ENCODE measurements at places on chromosomes 2 and 18. TPM values are rescaled to one million over a fixed set of nuclear protein-coding genes. Genes with fewer than 3 reads are reported as not detected.

- DNase-seq, result no peak
- H3K27me3 ChIP-seq, result no peaks in the 10 kb centered on the region
- H3K4me1 ChIP-seq, result no peaks in the 10 kb centered on the region
- no peaks in the 10 kb centered on the region for H3K36me3 ChIP-seq
- H3K4me3 ChIP-seq, result no peak overlapping the region
Observed at GRCh38 chr2:86570059-86570458, 6.8 kb upstream of the CHMP3 start.

DNA sequence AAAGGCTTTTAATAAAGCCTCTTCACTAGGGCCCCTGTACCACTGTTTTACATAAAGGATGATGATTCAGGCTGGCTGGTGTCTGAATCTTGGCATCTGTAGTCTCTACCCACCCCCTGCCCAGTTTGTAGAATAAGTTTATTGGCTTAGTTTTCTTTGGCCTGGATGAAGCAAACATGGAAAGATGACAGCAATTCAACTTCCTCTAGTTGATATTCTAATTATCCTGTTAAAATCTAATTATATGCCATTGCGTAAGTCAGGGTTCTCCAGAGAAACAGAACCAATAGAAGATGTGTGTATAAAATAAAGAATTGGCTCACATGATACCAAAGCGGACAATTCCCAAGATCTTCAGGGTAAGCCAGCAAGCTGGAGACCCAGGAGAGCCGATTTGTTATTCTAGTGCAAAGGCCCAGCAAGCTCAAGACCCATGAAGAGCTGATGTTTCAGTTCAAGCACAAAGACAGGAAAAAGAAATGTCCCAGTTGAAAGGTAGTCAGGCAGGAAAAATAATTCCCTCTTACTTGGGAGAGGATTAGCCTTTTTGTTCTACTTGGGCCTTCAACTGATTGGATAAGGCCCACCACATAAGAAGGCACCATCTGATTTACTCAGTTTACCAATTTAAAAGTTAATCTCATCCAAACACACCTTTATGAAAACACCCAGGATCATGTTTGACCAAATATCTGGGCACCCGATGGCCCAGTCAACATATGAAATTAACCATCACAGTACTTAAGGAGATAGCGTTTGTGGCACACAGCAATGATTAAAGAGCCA is 82.6 kb upstream of the LYPD1 start:
- no peaks in the 10 kb centered on the region for H3K27me3 ChIP-seq
- H3K4me3 ChIP-seq, result no peak overlapping the region
- no peak overlapping the region for H3K27ac ChIP-seq
- no peaks in the 10 kb centered on the region for H3K4me1 ChIP-seq

The IL36G gene
- not detected for total RNA-seq

The FEV gene
- total RNA-seq, result not detected

DNA sequence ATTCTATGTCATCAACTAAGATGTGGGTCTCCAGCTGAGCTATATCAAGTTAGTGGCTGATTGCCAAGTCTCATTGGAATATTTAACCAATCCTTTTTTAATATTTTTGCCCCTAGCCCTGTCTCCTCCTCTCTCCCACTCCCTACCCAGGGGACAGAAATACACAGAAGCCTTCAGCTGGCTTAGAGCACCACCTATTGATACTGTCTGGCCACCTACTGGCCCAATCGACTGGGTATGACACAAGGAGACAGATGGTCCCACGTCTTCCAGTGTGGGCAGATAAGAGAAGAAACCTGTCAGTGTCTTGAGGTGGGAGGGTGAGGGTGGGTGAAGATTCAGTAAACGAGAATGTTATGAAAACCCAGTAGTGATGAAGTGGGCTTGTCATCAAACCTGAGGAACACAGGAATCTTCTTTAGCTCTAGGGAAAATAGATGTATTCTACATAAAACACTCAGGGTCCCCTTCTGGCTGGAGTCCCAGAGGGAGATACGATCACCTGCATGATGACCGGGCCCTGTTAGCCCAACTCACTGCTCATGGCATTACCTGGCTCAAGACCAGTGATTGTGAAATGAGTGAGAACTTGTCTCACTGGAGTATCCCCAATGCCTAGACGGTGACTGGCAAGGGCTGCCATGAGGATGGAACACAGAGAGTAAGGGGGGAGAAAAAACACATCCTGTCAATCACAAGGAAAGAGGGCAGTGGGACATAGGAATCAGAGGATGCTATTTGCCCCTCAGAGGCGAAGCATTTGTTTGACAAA is 26.7 kb downstream of the POLR1A start:
- H3K27ac ChIP-seq, result no peak overlapping the region
- no peak for DNase-seq
- no peaks in the 10 kb centered on the region for H3K27me3 ChIP-seq
- no peak overlapping the region for H3K4me3 ChIP-seq
- H3K4me1 ChIP-seq, result peaks cover 24% of the 10 kb centered on the region

The ALPP gene
- total RNA-seq, result 6.0 TPM

GRCh38 chr2:207188626-207189419 is 23.1 kb upstream of the KLF7 start:
- no peaks in the 10 kb centered on the region for H3K36me3 ChIP-seq
- no peaks in the 10 kb centered on the region for H3K27me3 ChIP-seq
- DNase-seq, result no peak
- H3K4me1 ChIP-seq, result no peaks in the 10 kb centered on the region
- H3K4me3 ChIP-seq, result no peak overlapping the region
- no peak overlapping the region for H3K27ac ChIP-seq

DNA sequence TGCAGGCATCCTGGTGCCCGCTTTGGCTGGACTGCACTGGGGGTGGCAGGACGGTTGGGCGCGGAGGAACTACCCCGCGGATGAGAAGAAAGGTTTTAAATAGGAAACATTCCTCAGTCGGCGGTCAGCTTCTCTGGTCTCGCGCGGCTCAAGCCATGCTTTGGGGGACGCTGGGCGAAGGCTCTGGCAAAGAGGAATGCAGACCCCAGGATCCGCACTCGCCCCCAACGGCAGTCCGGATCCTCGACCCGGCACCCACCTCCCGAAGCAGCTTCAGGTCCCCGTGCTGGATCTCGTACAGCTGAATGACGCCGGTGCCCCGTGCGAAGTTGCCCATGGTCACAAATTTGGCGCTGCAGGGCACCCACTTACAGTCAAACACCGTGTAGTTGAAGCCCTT is 686 bp upstream of the PNO1 start:
- DNase-seq, result peak; percentile 65
- peak overlapping the region; percentile 96 for H3K27ac ChIP-seq
- peaks cover 42% of the 10 kb centered on the region for H3K4me1 ChIP-seq
- H3K4me3 ChIP-seq, result peak overlapping the region; percentile 92
- H3K27me3 ChIP-seq, result no peaks in the 10 kb centered on the region

The ACVR1C gene
- 1.7 TPM for total RNA-seq

- no peak overlapping the region for H3K4me3 ChIP-seq
- peaks cover 15% of the 10 kb centered on the region for H3K4me1 ChIP-seq
- H3K27me3 ChIP-seq, result no peaks in the 10 kb centered on the region
- no peaks in the 10 kb centered on the region for H3K36me3 ChIP-seq
Observed at GRCh38 chr2:11711751-11712150, 34.7 kb upstream of the LPIN1 start.

DNA sequence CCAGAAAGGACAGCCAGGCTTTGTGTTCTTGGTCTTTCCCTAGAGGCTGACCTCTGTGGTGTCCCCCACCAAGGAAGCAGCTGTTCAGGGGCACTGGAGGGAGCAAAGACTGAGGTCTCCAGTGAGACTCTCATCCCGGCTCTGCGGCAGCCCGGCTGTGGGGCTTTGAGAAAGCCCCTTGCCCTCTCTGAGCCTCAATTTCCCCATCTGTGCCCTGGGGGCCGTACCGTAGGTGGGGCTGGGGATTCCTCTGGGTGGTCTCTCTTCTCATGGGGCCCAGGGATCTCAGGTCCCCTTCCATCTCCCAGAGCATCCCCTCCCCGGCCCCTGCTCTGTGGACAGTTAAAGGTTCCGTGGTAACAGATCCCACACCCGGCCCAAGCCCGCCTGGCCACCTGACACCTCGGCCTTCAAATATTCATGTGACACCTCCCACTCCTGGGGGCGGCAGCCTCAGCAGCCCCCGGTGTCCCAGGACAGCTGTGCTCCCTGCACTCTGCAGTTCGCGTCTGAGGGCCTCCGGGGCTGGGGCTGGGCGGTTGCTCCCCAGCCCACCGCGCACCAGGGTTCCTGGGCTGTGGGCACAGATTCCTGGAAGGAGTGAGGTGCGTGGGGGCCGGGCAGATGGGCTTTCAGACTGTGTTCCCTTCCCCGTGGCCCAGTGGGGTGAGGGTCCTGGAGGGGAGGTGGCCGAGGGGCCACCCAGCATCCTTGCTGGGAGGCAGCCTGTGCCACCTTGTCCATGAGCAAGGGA is 15.1 kb upstream of the KLHL30 start:
- peaks cover 14% of the 10 kb centered on the region for H3K27me3 ChIP-seq
- no peaks in the 10 kb centered on the region for H3K4me1 ChIP-seq
- H3K27ac ChIP-seq, result no peak overlapping the region
- DNase-seq, result peak; percentile 41
- no peak overlapping the region for H3K4me3 ChIP-seq
- H3K36me3 ChIP-seq, result no peaks in the 10 kb centered on the region

The TGFBRAP1 gene
- total RNA-seq, result 19.4 TPM

DNA sequence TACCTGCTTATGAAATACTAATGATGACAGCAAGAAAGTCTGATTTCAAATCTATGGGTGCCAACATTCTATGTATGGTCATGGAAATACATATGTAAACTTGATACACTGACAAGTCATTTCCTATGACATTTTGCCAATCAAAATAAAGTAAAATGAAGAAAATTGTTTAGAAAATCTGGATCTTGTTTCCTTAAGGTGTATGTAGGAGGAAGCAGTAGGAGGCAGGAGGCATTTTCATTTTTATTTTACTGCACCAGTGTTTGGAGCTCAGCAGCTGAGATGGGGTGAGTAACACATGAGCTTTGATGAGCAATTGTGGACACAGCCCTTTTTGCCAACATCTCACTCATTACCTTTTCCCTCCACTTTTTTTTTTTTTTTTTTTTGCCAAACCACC is 167.0 kb downstream of the AFF3 start:
- no peak overlapping the region for H3K27ac ChIP-seq
- no peak for DNase-seq
- no peak overlapping the region for H3K4me3 ChIP-seq
